ENCODE measurements at places on chromosomes 3 and 15. TPM values are rescaled to one million over a fixed set of nuclear protein-coding genes. Genes with fewer than 3 reads are reported as not detected.

The GREM1 gene
- 141 TPM for total RNA-seq

The FANCD2 gene
- total RNA-seq: 25.7 TPM

The LRRIQ4 gene
- not detected for total RNA-seq

The CD200 gene
- not detected for total RNA-seq

The EOMES gene
- not detected for total RNA-seq

The PCBP4 gene
- 56.0 TPM for total RNA-seq

The KLHL40 gene
- total RNA-seq: not detected

The TICRR gene
- total RNA-seq: 0.33 TPM

The MYO5C gene
- 0.58 TPM for total RNA-seq

The TM4SF1 gene
- total RNA-seq: 140 TPM

The MASP1 gene
- 178 TPM for total RNA-seq

All from smooth muscle cell of trachea (primary cell).